HEK293T (cell line): ENCODE measurements at places on chromosomes 3 and 15.

- DNase-seq, result no peak
These were observed 168.0 kb downstream of the FOXB1 start for GRCh38 chr15:60172143-60172542.

GRCh38 chr3:197000211-197000610 lies 29.4 kb downstream of the MELTF start:
- DNase-seq, result no peak

DNA sequence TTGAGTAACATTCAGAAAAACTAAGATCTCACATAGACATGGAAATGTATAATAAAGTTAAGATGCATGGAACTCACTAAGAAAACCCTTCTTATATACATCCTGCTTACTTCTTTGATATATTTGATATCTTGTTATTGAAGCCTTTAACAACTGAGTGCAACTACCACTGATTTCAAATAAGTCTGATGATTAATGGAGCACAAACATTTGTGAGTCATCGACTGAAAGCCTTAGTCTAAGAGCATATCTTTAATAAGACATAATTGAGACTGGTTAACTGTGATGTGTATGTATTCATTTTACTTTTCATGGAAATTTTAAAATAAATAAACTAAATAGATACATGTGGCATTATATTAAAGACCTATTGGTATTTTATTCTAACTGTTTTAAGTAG lies 740.5 kb downstream of the EPHA3 start:
- no peak for DNase-seq

- no peak for DNase-seq
These were observed 68.8 kb downstream of the PLOD2 start for GRCh38 chr3:146092230-146092629.

DNA sequence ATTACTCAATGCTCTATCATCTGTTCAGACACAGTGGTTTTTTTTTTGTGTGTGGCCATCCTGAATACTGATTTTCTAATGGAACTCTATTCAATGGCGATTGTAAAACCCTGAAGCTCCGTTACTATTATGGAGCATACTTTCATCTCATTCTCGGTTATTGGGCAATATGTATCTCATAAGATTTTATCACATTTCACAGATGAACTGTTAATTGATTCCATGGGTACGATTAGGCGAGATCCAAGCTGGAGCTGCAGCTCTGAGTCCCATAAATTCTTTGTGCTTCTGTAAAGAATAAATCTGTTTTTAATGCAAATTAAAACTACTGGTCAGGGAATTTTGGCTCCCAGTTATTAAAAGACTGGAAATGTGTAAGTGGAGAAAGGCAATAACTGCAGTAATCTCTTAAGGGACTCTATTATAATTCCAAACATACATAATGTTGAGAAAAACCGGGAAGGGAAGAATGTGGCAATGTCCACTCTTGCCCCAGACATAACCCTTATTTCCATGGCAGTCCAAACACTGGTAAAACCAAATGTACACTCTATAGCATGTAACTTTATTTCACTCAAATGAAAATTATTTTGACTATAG lies 82.2 kb downstream of the GREM1 start:
- no peak for DNase-seq

- peak; percentile 33 for DNase-seq
These were observed 163.7 kb downstream of the PLD1 start for GRCh38 chr3:171646357-171647133.

GRCh38 chr3:159897331-159898075 lies 91.1 kb upstream of the IL12A start:
- no peak for DNase-seq

DNA sequence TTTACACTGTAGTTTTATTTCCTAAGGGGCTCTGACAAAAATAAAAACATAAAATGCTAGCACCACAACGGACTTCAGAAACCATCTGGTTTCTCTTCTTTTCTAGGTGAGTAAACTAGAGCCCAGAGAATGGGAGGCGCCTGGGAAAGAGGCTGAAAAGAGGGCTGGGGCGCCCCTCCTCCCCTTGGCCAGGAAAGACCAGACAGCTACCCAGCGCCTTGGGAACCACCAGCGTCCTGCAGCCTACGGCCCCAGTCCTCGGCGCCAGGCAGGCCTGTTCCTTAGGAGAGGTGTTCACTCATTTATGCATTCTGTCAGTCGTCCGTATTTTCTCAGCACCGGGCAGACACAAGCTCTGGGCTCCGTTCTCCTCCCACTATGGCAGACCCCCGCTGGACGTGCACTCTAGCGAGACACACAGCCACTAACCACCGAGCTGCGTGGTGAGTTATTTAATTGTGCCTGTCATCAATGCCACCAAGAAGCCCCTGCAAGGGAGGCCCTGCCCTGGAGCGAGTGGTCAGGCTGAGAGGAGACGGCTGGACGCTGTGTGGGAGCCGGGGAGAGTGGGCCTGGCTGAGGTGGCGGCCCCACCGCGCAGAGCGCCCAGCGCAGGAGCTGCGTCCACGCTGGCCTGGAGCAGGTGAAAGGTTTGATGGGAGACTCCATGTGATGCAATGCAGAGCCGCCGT lies 294.4 kb downstream of the OCA2 start:
- DNase-seq, result no peak

DNA sequence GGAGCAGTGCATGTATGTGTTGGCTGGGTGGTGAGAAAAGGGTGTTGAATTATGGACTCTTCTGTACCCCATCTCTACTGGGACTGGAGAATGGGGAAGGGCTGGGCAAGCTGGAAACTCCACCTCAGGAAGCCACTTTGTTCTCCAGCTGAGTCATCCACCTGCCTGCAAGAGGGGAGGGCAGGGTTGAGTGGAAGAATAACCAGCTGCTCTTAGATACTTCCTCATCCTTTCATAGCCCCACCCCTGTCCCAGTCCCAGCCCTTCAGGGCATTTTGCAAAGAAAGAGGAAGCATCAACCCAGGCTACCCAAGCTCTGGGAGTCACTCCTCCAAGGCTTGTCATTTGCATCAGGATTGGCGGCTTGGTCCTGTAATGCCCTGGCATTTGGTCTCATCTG lies 33.1 kb downstream of the RAB11A start:
- DNase-seq, result no peak

- DNase-seq, result no peak
These were observed 56.3 kb downstream of the APBA2 start for GRCh38 chr15:28942046-28942445.

- no peak for DNase-seq
These were observed 7.5 kb downstream of the ISLR start for GRCh38 chr15:74180881-74181602.

- DNase-seq, result no peak
These were observed 188.7 kb upstream of the EIF1B start for GRCh38 chr3:40120806-40121205.
